ENCODE measurements at places on chromosomes 3 and 15.

GRCh38 chr15:84034578-84035398 is 200.8 kb upstream of the GOLGA6L4 start:
- no peaks in the 10 kb centered on the region for H3K27me3 ChIP-seq
- no peaks in the 10 kb centered on the region for H3K36me3 ChIP-seq
- H3K27ac ChIP-seq: no peak overlapping the region
- H3K4me3 ChIP-seq: no peak overlapping the region
- DNase-seq: peak; percentile 65
- no peaks in the 10 kb centered on the region for H3K4me1 ChIP-seq

- H3K4me1 ChIP-seq: peaks cover 20% of the 10 kb centered on the region
- no peak overlapping the region for H3K4me3 ChIP-seq
- no peak for DNase-seq
- no peaks in the 10 kb centered on the region for H3K27me3 ChIP-seq
- no peak overlapping the region for H3K27ac ChIP-seq
Observed at GRCh38 chr15:67103432-67103831, 38.0 kb downstream of the SMAD3 start.

- H3K36me3 ChIP-seq: no peaks in the 10 kb centered on the region
- H3K4me3 ChIP-seq: no peak overlapping the region
- H3K27me3 ChIP-seq: no peaks in the 10 kb centered on the region
- no peak for DNase-seq
Observed at GRCh38 chr3:63521657-63522056, 130.8 kb upstream of the SNTN start.

- no peak overlapping the region for H3K27ac ChIP-seq
- H3K4me1 ChIP-seq: no peaks in the 10 kb centered on the region
- no peaks in the 10 kb centered on the region for H3K36me3 ChIP-seq
- no peaks in the 10 kb centered on the region for H3K27me3 ChIP-seq
Observed at GRCh38 chr15:93139436-93139835, 50.4 kb upstream of the RGMA start.

DNA sequence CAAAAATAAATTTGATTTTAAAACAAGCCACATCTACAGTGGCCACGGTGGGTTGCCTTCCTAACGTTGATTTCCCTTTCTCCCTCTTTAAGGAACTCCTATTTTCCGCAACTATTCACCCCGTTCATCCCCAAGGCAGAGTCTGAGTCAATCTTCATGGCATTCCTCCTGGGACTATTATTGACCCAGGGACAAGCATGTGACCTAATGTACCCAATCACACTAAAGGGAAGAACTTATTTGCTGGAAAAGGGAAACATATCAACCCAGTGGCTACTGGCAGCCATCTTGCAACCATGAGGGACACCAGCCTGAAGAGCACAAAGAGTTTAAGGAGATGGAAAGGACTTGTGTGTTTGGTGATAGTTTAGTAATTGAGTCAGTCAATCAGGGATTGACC is 55.4 kb upstream of the ARHGEF3 start:
- no peaks in the 10 kb centered on the region for H3K27me3 ChIP-seq
- H3K4me3 ChIP-seq: no peak overlapping the region
- peaks cover 3% of the 10 kb centered on the region for H3K4me1 ChIP-seq
- DNase-seq: no peak

GRCh38 chr15:67373971-67374370 is 119.4 kb downstream of the IQCH start:
- no peaks in the 10 kb centered on the region for H3K27me3 ChIP-seq
- DNase-seq: no peak
- H3K27ac ChIP-seq: no peak overlapping the region
- no peaks in the 10 kb centered on the region for H3K36me3 ChIP-seq
- H3K4me1 ChIP-seq: no peaks in the 10 kb centered on the region

Data from mesendoderm (in vitro differentiated cells).